ENCODE measurements at places on chromosomes 2 and 18.
A peak's percentile ranks its signal among the peaks of the same experiment; 100 is the strongest.

DNA sequence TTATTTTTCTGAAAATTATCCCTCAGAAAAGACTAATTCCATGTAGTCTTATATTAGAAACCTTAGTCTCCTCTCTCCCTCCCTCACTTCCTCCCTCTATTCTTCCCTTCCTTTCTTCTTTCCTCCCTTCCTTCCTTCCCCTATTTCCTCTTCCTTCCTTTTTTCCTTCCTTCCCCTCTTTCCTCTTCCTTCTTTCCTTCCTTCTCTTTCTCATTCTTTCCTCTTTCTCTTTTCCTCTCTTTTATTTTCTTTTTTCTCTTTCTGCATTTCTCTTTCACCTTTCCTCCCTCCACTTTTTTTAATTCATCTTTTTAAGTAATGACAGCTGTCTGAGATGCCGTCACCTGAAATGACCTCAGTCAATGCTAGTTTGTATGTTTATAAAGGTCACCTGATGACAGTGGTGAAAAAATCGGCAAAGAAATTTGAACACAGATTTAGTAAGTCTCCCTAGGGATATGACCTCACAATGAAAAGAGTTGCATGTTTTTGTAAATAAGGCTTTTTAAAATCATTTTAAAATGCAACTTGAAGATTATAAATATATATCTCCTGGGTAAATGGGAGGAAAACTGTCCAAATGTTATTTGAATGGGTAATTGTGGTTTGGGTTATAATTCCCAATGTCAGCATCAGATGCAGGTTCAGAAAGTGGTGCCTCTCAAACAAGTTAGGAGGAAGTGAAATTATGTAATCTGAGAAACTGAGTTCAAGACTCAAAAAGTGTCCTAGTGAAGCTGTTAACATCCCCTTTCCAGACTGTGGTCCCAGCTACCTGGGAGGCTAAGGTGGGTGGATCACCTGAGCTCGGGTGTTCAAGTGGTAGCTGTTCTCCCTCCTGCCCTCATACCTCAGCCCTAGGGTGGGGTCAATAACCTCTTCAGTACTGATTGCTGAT is 90.3 kb upstream of the ST3GAL5 start:
- DNase-seq: no peak

- no peak for DNase-seq
These were observed 109.1 kb downstream of the HDAC4 start for GRCh38 chr2:239291475-239292350.

DNA sequence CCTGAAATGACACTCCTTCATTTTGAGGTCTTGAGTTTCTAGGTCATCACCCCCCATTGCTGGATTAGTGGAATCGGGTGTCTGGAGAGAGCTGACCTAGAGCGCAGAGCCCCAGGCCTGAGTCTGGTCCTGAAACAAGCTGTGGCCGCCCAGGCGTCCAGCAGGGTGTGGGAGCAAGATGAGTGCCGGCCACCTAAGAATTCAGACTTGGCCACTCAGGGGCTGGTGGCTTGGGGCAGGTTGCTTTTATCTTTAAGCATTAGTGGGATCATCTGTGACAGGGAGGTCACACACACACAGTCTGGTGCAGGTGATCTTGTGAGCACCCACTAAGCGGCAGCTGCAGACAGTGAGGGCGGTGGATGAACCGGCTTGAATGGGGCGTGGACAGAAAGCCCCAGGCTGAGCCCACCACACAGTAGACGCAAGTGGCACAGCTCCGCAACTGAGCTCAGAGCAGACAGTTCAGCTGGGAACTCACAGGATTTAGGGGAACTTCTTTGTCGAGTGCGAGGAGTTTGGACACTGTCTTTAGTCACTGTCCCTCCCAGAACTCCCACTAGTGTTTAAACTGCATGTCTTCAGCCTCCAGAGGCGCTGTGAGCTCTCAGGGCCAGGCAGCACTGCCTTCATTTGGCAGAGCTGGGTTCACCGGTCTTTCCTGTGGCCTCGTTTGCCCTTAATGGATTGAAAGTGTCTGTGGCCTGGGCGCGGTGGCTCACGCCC is 21.5 kb downstream of the ITGB1BP1 start:
- DNase-seq: no peak

DNA sequence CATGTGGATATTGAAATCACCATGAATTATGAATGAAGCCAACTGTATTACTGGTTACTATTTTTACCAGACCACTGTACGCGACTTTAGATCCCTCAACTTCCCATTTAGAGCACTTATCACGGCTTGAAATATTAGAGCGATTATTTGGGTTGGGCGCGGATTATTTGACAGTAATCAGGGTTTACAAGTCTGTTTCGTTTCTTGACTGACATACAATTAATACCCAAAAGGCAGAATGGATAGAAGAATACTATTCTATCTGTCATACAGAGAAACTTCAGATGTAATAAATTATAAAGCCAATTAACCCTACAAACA is 496 bp upstream of the NAPG start:
- no peak for DNase-seq

DNA sequence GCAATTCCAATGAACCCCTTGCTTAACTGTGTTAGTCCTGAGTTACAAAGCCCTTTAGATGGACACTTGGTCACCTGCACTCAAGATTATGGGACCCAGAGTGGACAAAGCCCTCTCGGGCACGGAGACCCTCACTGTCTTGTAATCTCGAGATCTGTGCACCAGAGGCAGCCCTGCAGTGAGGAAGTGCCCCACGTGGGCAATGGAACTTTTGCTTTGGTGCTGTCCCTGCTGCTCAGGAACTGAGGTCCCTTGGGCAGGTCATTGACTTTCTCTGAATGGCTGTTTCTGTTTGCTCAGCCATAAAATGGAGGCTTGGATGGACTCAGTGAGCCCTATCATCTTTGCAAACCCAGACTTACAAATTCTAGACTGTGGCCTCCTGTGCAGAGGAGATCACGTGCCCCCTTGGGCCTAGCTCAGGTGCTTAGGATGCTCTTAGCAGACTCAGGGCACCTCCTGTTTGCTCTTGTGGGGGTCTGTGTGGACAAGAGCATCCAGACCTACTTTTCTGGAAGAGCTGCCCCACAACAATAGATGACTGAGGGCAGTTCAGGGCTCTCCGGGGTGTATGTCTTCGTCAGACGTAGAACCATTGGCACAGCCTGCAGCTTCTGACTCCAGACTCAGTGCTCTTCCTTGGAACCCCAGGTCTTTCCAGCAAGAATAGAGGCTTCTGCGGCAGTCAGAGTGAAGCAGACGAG is 94.5 kb upstream of the HS6ST1 start:
- DNase-seq: no peak

- DNase-seq: no peak
These were observed 1023.6 kb downstream of the TMEM182 start for GRCh38 chr2:103785432-103785831.

DNA sequence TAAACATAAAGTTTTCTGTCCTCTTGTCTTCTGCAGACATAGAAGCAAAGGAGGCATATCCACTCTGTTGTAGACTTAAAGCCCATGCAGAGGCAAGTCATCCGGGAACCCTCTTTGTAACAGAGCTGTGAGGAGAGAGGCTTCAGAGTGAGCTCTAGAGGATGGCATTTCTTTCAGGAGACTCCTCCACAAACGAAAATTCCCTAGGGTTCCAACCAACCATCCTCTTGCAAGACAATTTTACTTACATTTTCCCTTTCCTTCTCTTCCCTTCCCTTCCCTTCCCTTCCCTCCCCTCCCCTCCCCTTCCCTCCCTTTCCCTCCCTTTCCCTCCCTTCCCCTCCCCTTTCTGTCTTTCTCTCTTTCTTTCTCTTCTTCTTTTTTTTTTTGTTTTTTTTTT is 446.3 kb upstream of the MAP2 start:
- no peak for DNase-seq

GRCh38 chr2:3491716-3492474 is 27.4 kb downstream of the ADI1 start:
- DNase-seq: no peak

DNA sequence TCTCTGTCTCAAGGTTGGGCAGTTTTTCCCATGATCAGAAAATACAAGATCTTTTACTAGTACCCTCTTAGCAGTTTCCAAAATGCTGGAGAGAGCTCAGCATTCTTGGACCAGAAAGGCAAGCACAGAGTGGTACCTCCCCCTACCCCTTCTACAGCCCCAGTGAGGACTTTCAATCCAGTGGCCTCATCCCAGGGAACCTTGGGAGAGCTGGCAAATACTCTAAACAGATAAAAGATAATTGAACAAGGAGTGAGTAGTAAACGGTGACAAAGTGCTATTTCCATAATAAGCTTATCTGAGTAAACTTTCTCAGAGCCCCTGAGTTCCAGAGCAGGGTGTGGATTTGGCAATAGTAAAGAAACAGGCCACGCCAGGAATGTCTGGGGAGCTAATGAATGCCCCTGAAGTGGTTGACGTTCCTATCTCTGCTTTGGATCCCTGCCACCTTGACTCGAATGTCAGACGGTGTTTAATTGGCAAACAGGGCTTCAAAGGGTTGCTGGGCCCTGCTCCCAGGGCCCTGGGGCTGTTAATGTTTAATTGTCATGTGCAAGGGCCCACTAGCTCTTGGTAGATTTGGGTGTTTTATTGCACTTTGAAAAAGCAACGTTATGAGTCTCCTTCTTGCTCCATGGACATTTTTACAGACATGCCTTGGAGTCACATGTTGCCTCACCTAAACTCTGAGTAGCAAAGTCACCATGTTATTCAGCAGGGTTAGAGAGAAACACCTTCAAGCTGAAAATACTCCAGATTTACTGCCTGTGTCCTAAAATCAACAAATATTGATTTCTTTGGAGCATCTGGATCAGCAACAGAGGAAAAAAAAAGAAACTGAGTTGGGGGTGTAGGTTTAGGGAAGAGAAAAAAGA is 239.9 kb downstream of the CYRIA start:
- no peak for DNase-seq

DNA sequence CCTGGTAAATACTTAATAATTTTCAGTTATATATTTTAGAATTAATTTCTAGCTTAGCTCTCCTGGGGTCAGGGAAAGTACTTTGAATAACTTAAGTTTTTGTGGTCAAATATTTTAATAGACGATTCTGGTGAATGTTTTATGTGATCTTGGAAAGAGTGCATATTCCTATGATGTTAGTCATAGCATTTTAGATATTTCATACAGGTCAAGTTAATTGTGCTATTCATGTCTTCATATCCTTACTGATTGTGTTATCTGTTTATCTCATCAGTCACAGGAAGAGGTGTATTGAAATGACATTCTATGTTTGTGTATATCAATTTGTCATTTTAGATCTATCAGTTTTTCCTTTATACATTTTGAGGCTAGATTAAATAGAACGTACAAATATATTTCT is 576.2 kb downstream of the CPS1 start:
- DNase-seq: no peak

GRCh38 chr2:44817256-44817655 is 124.2 kb upstream of the SIX3 start:
- no peak for DNase-seq

GRCh38 chr2:195596840-195597239 is 60.2 kb upstream of the SLC39A10 start:
- DNase-seq: no peak

DNA sequence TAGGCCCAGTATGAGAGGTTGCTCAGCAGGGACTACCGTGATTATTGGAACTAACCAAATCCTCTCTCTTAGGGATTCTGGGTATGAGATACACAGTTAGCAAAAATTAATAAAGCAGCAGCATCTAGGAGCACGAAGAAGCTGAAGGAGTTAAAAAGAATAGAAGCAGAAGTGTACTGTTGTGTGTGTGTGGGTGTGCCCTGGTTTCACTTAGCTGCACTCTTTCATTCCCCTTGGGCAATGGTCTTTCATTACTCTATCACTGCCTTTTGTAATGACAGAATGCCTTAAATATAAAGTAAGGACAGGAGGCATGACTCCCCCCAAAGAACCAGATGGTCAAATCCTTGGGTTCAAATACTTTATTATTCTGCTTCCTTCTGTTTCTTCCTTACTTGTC is 115.9 kb upstream of the CD302 start:
- DNase-seq: no peak

- DNase-seq: no peak
These were observed 394.4 kb downstream of the LRP1B start for GRCh38 chr2:141736466-141736865.

GRCh38 chr2:39437522-39438296 is 624 bp upstream of the MAP4K3 start:
- no peak for DNase-seq

- peak; percentile 37 for DNase-seq
These were observed 37.5 kb upstream of the SLC38A11 start for GRCh38 chr2:164992818-164993217.

DNA sequence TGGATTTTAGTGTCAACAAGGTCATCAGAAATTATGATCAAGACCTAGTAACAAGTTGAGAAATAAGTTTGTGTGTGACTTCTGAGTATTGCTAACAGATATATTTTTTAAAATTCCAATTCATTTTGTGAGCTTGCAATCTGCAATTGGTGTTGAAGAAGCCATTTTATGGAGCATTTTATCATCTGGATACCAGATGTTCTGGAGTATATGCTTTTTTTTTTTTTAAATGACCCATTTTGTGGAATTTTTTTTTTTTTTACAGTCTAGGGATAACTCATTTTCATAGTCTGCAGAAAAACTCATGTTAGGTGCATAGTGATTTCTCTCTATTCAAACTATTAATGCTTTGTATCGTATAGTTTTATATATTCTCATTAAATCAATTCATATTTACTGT is 12.6 kb downstream of the QPCT start:
- no peak for DNase-seq

DNA sequence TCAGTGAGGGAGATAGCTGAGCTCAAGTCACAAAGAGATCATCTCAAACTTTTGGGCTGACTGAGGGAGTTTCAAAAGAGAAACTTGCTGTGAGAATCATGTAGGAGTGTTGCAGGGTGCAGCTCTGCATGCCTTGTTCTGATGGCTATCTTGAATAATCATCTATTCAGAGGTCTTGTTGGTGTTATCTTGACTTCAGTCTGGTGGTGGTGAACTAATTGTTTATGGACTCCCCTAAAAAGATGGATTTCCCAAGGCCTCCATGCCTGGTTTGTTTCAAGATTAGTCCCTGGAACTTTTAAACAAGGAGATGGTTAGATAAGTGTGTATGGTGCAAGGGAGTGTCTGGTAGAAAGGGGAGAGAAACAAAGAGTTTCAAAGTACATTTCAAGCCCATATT is 29.8 kb downstream of the SLC39A6 start:
- no peak for DNase-seq

- DNase-seq: no peak
These were observed 34.0 kb downstream of the TMEM185B start for GRCh38 chr2:120189189-120189588.

- no peak for DNase-seq
These were observed 176.3 kb downstream of the TNS1 start for GRCh38 chr2:217826520-217826919.

GRCh38 chr2:220393711-220394110 is 766.3 kb downstream of the SLC4A3 start:
- DNase-seq: no peak

DNA sequence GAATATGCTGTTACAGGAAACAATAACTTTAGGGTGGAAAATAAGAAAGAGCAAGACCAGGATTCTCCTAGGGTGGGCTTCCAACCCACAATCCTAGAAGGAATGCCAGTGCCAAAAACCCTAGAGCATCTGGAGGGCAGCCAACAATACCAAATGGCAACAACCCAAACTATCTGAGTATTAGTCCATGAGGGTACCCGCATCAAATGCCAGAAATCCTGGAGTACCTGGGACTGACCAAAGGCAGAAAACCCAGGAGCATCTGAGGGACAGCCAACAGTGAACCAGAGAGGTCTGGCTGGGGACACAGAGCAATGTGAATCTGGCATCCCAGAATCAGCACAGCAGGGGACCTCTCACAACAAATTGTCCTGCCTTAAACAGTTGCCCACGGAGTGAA is 126.3 kb downstream of the SCG2 start:
- DNase-seq: no peak
